ENCODE measurements at places on chromosomes 7 and 10.

- no peak for DNase-seq
Measured at GRCh38 chr10:91589015-91589657, 43.7 kb downstream of the PPP1R3C start.

GRCh38 chr10:97714401-97715258, 1.1 kb downstream of the MARVELD1 start:
- DNase-seq, result no peak

DNA sequence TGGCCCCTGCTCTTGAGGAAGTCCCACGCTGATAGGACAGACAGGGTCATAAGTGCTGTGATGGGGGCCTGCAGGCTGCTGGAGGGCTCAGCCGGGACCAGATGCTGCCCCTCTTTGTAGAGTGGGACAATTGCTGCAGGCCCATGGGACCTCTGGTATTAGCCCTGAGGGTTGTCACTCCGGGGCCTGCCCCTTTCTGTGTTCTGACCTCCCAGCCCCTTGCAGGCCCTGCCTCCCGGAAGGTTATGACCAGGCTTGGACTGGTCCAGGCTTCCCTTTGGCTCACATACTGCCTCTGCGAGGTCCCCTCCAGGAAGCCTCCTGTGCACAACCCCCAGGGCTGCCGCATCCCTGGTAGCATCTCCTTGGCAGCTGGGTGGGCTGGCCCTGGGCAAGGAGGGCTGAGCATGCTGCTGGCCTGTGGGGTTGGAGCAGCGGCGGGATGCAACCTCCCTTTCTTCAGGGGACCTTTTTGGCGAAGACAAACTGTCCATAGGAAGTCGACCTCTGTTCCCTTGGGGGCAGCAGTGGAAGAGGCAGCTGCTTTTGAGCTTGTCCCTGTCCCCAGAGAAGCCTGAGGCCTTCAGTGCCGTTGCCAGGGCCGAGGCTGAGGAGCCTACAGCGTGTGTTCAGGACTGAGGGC, 8.8 kb downstream of the LIMK1 start:
- DNase-seq, result no peak

DNA sequence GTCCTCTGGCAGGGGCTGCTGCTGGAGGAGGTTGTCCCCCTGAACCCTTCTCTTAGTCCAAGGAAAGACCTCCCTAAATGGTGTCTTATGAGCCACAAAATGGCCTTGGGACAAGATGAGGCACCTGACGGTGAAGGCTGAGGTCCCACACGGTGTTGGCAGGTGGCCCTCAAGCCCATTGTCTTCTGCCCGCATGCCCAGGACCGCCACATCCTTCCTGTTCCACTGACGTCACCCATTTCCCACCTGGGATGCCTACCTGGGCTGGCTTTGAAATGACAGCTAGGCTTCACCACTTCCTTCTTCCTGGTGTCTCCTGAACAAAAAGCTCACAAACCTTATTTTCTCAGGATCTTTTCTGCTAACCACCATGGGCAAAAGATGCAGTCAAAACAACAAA, 2.1 kb upstream of the DMBT1 start:
- DNase-seq, result no peak

GRCh38 chr10:5650664-5651387, 15.6 kb downstream of the ASB13 start:
- no peak for DNase-seq

DNA sequence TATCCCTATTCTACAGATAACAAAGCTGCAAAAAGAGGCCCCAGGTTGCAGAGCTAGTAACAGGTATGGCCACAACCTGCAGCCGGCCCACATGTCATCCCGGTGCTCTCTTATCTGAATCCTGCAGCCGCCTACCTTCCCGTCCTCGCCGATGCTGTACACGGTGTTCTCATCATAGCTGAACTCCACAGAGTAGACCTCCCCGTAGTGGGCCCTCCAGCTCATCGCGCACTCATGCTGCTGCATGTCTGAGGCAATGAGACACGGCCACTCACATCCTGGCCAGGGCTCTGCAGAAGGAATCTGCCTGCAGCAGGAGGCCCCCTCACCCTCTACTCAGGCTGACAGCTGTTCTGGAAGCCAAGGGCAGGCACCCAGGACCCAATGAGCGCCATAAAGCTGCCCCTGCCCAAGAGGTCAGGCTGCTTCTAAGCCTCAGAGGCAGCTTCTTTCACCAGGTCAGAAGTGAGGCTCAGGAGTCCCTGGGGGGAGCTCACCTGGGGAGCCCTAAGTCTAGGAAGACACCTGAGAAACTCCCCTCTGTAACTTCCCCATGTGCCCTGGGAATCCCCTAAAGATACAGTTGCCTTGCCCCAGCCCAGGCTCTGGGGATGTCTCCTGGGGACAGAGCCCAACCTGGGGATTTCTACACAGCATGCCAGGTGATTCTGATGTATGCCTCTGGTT, 17.9 kb upstream of the CYREN start:
- DNase-seq, result no peak

DNA sequence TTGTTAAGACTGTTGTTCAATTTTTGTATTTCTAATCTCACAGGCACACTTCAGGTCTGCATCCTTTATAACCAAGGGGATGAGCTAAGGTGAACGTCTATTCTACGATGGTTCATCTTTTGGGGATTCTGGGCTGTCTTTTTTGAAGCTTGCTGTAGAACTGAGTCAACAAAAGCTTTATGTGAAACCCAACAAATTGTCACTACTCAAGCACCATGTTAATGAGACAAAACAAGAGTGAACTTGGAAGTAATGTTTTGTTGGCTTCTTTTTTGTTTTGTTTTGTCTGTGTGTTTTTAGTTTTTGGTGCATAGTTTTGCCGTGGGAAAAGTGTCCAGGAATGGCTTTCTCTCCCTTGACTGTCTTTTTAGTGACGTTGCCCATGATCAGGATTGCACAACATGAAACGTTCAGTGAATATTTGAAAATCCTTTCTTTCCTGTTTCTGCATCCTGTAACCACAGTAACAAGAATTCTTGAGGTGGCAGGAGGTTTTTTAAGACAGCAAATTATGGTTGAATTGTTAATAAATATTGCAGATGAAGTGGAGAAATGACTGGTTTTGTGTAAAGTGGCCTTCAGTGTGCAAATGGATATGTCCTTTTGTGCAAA, 65.6 kb downstream of the WIPF3 start:
- no peak for DNase-seq

DNA sequence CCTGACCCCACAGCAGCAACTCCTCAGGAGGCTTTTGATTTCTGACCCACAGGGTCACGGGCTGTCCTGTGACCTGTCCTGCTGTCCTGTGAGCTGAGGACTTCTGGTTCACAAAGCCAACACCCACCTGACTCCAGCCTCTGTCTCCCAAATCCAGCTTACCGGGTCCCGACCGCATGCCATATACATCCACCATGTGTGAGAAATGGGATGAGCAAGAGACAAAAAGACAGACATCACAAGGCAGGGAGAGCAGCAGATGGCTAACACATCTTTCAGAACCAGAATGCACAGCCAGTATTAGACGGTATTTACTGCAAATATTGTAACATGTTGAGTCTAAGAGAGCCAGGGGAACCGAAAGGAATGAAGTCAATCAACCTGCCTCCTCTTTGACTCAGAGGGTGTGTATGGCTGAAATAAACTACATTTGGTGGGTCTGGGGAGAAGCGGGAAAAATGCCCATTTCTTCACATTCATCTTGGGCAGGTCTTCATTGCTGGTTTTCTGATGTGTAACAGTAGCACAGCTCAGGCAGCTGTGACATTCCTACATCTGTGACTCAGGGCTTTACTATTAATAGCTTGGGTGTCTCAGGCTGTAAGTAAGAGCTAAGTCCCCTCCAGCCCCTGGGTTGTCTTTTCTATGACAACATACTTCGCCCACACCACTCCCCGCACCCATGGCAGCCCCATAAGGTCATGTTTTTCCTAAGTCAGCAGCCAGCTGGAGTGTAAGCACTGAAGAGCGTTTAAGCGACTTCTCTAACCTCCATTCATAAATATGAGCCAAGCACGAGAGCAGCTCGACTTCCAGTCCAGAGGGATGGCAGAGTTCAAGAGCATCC, 25.0 kb downstream of the ABLIM1 start:
- DNase-seq, result no peak

- DNase-seq, result no peak
Measured at GRCh38 chr10:21264271-21264670, 261.2 kb downstream of the SKIDA1 start.

DNA sequence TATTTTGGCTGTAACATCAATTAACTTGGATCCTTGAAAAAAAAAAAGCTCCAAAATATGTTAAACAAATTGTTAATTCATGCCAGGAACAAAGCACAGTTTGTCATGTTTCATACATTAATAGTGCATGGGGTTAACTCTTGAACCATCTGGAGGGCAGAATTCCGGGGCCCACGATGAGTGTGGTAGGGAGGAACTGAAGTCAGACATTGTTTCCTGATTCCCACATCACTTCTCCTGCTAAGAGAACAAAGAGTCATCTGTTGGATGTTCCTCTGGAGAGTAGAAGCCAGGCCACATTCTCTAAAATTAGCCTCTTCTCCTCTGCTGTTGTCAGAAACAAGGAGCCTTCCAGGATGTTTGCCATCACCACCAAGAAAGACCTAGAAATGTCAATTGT, 54.6 kb downstream of the TMEM178B start:
- no peak for DNase-seq

DNA sequence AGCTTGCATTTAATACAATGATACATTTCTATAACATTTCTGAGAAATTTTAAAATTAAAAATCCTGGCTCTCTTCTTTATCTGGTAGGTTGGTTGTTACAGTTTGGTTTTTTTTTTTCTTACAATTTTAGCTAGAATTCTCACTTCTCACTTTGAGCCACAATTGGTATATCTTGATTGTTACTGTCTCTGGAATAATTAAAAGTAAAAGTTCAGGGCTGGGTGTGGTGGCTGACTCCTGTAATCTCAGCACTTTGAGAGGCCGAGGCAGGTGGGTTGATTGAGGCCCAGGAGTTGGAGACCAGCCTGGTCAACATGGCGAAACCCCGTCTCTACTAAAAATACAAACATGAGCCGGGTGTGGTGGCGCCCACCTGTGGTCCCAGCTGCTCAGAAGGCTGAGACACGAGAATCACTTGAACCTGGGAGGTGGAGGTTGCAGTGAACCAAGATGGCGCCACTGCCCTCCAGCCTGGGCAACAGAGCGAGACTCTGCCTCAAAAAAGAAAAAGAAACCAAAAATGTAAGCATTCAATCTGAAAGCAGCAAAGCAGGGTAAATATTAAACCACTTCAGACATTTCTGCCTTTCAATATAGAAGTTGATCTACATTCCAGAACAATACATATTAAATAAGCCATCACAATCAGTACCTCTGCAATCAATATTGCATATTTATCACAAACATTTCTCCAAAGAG, 88.6 kb upstream of the PFKP start:
- DNase-seq, result no peak

DNA sequence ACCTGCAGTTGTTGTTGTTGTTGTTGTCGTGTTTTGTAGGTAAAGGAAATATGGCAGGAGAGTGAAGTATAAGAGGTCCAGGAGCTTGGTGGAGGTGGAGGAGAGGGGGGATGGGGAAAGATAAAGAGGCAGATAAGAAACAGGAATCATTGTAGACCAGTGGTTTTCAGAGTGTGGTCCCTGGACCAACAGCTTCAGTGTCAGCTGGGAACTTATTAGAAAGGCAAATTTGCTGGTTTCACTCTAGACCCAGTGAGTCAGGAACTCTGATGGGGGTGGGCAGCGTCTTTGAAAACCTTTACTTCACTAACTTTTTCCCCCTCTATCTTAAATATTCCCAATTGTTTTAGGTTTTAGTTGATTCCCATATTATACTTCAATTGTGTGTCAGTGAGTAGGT, 241.5 kb downstream of the AUTS2 start:
- no peak for DNase-seq

- no peak for DNase-seq
Measured at GRCh38 chr10:79555354-79556309, 4.6 kb downstream of the SFTPA2 start.

GRCh38 chr7:151835636-151836035, 41.3 kb downstream of the PRKAG2 start:
- DNase-seq, result no peak

- no peak for DNase-seq
Measured at GRCh38 chr7:87193912-87194311, 25.6 kb downstream of the TMEM243 start.

GRCh38 chr7:40572810-40573465, 438.1 kb downstream of the SUGCT start:
- DNase-seq, result no peak

DNA sequence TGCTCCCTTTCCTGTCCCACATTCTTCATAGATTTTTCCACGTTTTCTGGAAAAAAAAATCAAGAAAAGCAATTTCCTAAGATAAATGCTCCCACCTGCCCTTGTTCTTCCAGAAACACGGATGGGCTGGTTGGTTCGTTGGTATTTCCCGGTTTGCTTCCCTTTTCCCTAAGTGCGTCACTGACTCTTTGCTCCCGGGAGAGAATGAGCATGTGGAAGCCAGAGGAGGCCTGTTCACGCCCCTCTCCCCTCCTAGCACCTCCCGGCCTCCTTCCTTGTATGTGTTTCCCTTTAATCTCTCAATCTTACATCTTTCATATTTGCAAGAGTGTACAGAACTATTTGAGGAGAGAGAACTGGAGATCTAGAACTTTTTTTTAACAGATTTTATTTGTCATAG, 442.0 kb downstream of the GFRA1 start:
- no peak for DNase-seq

DNA sequence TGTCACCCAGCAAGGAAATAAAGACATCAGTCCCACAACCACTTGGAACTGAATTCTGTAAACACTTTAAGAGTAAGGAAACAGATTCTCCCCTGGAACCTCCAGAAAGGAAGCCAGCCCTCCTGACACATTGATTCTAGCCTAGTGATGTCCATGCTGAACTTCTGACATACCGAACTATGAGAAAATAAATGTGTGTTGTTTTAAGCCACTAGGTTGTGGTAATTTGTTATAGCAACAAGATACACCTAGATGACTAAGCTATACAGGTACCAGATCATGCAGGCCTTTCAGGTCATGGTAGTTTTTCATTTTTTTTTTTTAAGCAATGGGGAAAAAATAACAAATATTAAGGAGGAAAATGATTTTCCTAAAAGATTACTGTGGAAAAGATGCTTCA, 37.6 kb upstream of the LRRTM3 start:
- DNase-seq, result no peak

GRCh38 chr10:6165221-6165725, 37.5 kb upstream of the PFKFB3 start:
- no peak for DNase-seq

DNA sequence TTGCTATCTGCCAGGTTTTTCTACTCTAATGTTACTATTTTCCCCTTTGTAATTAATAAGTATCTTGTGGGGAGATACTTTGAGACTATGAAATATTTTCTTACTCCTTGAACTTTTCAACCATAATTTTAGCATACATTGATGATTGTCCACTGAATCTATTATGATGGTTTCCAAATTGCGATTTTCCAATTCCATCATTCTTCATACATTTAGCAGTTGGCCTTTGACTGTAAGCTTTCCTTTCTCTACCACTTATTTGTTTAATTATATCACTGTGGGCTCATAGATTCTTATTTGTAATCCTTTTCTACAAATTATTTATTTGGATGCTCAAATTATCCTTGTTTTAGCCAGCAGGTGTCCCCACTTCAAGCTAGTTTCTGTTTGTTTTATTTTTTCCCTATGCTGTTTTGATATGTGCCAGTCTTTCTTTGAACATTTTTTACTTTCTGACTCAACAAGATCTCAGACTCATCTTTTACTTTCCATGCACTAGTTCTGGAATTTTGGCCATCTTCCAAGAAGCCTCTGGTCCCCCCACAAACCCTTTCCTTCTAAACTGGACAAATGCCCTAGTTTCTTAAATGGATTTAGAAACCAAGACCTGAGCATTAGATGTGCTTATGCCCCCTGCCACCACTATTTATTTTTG, 11.4 kb upstream of the MRPS16 start:
- DNase-seq, result no peak

All from stimulated activated CD8-positive, alpha-beta memory T cell treated with anti-CD3 and anti-CD28 coated beads, Interleukin-4, amount 100 ng/mL, for 4 hours (primary cell).